ENCODE measurements at places on chromosomes 1 and 21. TPM values are rescaled to one million over a fixed set of nuclear protein-coding genes. Genes with fewer than 3 reads are reported as not detected.

Gene FAM72D
- 2.3 TPM for total RNA-seq

Gene KRTAP27-1
- not detected for total RNA-seq

Gene IFT25
- total RNA-seq = 11.1 TPM

Gene SLC45A1
- total RNA-seq = 3.2 TPM

Gene CR1L
- total RNA-seq = not detected

Gene SELE
- total RNA-seq = 9.9 TPM

Gene NPHS2
- total RNA-seq = not detected

Gene PLEKHN1
- total RNA-seq = 6.3 TPM

Measured in tongue (tissue), 3 donors.